ENCODE measurements at places on chromosomes 13 and 19.

DNA sequence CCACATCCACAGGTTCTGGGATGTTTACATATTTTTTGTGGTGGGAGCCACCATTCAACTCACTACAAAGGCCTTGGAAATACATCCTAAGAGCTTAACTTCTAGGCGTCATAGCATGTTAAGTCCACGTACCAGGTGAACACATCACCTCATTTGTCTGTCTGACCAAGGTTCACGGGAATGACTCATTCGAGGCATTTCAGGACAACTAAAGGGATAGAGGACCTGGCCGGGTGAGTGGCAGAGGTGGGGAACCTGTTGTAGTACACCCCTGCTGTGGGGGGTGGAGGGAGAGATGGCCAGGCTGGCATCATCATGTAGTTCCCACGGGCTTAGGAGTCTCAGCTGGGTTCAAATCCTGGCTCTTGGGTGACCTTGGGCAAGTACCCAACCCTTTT, 51.5 kb downstream of the BICRA start:
- no peak for DNase-seq

- DNase-seq = peak; percentile 47
These were observed 624.8 kb downstream of the DACH1 start for GRCh38 chr13:71242201-71242600.

GRCh38 chr19:35080613-35081170, 34.9 kb upstream of the FXYD3 start:
- no peak for DNase-seq

DNA sequence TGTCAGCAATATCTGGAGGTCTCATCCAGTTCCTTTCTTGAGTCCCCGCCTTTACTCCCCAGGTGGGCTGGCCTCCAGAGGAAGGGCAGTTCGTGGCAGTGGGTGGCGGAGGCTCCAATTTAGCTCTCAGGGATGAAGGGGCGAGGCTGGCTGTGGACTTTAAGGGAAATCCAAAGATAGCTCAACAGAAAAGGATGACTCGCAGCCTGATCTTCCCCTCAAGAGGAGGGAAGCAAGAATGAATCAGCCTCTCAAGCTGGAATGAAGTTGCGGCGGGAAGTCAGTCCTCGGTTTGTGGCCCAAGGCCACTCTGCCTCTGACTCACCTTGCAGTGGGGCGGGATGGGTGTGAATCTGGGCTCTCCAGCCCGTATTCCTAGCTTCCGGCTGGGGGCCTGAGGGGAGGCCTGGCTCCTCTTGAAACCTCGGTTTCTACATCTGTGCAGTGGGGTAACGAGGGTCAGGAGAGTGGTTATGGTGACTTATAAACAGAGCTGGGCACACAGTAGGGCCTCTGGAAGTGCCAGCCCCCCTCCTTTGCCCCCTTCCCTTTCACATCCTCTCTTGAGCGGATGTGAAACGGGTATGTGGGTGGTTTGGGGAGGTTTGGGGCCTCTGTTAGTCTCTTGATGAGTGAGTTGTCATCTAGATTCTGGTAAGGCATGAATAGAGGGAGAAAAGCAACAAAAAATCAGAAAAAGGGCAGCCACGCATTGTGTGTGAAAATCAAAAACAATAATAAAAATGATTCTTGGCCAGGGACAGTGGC, 10.5 kb upstream of the SMG9 start:
- no peak for DNase-seq

GRCh38 chr19:8682931-8683330, 15.7 kb downstream of the ACTL9 start:
- DNase-seq = no peak

- DNase-seq = no peak
These were observed 6.5 kb downstream of the RNF225 start for GRCh38 chr19:58401840-58402421.

DNA sequence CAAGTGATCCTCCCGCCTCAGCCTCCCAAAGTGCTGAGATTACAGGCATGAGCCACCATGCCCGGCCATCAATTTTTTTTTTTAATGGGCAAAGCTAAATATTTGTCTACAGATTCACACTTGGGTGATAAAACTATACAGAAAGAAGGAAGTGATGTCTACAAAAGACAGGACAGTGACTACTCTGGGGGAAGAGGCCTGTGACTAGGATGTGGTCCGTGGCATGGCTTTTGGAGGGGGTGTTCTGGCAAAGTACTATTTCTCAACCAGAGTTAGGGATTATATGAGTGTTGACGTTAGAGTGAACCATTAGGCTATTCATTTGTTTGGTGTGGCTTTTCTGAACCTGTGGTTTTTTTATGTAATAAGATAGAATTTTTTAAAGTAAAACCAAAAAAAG, 42.7 kb downstream of the INSR start:
- no peak for DNase-seq

DNA sequence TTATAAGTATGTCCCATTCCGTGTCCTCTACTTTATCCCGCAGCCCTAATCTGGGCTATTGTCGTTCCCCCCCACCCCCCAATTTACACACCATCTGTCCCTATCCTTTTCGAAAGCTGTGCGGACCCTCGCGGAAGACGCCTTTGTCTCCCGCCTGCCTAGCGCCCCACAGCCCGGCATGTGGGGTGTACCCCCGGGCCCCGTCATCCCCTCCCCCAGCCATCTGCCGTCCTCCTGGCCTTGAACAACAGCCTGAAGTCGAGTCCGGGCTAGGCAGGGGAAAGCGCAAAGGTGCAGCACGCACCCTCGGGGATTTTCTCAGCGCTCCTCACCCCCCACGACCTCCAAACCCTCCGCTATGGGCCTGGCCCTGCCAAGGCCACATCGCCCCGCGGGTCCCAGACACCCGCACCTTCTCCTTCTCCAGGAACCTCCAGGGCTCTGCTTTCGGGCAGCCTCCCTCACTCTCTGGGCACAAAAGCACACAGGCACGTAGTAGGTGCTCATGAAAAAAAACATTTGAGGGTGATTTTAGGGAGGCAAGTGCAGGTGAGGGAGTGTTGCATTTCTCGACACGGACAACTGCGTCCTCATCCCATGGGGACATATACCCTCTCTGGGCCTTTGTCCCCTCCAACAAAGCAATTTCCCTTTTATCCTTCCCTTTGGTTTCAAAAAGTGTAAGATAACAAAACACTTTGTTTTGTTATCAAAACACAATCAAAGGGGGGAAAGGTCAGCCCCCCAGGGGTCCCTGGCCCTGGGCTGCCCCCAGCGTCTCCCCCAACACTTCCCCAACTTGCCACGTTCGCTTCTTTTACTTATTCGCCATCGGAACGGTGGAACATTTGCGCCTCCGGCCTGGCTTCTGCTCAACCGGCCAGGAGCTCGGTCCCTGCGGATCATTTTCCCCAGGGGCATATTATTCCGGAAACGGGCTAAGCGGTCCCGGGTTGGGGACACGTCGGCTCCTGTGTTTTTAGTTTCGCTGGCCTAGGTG, 16.4 kb downstream of the CCDC124 start:
- no peak for DNase-seq

- DNase-seq = no peak
These were observed 255.7 kb downstream of the DLEU7 start for GRCh38 chr13:50587645-50588373.

DNA sequence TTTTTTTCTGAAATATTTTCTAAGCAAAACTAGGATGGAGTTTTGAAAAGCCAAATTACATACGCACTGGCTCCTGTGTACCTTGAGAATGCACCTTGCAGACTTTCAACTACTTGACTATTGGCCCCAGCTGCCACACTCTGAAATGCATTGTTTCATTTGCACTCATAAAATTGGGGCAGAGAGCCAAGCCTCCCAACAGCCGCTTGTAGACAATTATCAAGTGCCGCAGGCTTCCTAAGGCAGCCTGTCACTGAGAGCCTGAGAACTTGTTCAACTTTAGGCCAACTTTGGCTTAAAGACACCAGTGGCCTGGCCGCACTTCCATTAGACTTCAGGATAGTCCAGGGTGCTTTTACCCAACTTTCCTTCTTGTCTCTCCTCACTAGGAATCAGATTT, 115.7 kb upstream of the STARD13 start:
- peak; percentile 33 for DNase-seq

GRCh38 chr13:29892151-29892550, 41.7 kb upstream of the UBL3 start:
- DNase-seq = no peak

DNA sequence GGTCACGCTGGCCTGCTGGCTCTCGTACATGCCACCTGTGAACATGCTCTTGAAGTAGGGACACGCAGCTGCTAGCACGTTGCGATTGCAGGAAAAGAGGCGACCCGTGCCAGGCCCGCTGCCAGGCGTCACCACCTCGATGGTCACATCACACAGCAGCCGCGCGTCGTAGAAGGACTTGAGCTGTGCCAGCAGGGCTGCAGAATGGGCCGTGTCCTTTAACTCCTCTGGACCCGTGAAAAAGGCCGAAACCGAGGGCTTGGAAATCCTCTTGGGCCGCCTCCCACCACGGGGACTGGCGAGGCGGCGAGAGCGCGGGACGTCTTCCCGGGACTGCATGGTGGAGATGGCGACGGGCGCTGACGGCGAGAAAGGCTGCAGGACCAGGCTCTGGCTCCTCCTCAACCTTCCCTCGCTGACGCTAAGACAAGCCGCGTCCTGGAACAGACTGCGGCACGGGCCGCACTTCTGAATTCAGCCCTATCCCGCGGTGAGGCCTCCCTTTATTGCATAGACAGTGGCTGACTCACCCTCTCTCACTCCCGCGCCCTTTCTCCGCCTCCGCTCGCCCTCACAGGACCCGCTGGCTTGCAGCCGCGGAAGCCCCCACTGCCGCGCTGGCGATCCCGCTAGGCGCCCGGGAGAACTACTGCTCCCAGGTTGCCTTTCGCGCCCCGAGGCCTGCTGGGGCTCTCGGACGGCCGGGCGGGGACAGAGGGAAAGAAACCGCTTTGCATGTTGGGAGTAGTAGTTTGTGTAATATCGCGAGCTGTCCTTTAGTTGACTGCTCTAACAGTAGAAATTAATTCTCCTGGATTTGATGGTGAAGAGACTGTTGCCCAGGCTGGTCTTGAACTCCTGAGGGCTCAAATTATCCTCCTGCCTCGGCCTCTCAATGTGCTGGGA, at the start of gene KBTBD7:
Gene KBTBD7 (minus strand): TSS at position 651 of the 906 bp plus-strand sequence. CDS start 312 bp downstream, at position 339.
- peak; percentile 90 for DNase-seq

DNA sequence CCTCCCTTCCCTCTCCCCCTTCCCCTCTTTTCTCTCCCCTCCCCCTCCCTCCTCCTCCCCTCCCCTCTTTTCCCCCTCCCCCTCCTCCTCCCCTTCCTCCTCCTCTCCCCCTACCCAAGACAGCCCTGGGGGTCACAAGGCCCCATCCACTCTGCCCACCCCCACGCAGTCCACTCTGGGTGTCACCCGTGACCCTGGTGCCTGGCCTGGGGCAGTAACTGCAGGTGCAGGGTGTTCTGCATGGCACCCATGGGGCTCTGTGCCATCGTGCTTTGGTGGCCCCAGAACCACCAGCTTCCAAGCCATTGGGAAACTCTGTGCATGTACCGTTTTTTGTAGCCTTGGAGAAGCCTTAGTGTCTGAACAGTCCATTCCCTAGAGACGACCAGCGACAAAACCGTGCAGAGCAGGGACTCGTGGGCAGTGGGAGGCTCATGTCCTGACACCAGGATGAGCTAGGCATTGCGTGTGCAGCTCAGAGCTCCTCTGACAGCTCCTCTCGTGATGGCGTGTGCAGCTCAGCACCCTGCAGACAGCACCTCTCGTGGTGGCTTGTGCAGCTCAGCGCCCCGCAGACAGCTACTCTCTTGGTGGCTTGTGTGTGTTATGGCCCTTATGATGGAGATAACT, 43.7 kb upstream of the F7 start:
- no peak for DNase-seq

DNA sequence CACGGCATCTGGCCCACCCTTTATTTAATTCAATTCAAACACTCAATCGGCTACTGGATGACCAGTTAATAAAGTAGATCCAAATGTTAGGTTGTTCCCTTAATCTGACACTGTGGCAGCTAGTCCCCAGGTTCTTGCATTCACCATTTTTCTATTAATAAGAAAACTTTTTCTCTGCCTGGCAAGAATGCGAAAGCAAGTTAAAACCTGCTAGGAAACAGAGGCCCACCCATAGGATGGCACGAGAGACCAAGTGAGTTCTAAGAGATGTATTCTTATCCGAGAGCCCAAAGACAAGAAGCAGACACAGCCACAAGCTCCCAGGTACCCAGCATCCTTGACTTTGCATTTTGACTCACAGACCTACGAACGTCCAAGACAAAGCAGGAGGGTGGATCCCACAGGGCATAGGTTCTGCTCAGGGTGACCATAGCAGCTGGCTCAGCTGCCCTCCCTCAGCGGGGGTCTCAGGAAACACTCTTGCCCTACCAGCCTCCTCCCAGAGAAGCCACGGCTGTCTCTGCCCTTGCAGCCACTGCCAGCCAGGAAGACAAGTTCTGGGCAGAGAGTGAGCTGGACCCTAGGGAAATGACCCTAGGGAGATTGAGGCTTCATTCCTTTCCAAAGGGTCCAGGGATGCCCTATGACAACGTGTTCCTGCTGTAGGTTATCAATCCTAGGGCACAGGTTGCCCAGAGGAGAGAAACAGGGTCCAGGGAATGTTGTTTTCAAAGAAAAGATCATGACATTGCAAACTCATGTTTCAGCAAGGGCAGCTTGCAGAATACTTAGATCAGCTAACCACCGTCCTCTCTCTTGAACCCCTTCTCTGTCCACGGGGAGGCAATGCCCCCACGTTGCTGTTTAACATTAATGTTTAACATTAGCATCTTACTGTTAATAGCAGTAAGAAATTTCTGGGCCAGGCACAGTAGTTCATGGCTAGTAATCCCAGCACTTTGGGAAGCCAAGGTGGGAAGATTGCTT, 147.2 kb upstream of the ZNF507 start:
- DNase-seq = no peak

DNA sequence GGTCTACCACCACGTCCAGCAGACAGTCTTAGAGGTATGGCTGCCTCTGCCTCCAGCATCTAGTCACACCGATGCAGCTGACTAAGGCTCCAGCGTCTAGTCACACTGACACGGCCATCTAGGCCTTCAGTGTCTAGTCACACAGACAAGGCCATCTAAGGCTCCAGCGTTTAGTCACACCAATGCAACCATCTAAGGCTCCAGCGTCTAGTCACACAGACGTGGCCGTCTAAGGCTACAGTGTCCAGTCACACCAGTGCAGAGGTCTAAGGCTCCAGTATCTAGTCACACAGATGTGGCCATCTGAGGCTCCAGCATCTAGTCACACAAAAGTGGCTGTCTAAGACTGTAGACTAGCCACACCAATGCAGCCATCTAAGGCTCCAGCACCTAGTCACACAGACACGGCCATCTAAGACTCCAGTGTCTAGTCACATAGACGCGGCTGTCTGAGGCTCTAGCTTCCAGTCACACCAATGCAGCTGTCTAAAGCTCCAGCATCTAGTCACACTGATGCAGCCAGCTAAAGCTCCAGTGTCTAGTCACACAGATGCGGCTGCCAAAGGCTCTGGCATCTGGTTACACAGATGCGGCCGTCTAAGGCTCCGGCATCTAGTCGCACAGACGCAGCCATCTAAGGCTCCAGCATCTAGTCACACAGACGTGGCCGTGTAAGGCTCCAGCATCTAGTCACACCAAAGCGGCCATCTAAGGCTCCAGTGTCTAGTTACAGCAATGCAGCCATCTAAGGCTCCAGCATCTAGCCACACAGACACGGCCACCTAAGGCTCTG, 55.1 kb downstream of the KLF2 start:
- DNase-seq = no peak
